Activated gamma-delta T cell treated with Interleukin-2 at 50 U/mL for 16 hours (primary cell): ENCODE measurements at places on chromosomes 6 and 20.

DNA sequence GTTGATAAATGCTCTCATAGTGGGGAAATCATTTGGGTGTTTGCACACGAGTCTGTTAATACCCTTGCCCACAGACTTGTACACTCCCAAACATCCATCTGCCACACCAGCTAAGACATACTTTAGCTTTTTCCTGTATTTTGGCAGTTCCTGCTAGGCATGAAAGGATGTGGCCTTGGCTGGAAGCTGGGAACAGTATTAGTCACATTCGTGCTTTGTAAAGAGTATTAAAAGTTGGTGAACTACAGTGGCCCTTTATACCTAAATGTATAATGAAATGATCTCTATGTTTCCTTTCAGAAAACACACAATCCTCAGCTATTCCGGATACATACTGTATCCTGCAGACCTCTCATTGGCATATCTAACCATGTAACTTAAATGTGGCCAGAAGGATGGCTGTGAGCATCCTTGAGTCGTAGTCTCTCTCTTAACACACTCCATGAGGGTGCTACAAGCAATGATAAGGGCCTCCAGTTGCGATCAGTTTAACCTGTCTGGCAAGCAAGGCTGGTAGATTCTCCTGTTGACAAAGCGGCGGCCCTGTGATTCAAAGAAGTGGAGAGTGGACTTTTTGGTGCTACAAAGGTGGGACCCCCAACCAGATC, 1.5 kb downstream of the LEMD2 start:
- no peak for DNase-seq

DNA sequence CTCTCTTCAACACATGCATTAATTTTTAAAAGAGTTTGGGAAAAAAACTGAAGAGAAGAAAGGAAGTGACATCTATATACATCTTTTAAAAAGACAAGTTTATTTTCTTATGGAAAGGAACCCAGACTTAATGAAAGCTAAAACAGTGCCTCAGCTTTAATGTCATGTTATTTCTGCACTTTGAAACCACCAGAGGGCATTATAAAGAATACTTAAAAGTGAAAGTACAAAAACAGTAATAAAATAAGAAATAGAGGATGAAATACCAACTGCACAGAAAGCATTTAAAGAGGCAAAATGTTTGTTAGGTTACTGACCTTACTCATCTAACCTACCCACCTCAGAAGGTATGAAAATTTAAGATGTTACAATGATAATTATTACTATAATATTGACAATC, 98.8 kb downstream of the HUS1B start:
- DNase-seq, result no peak

GRCh38 chr20:51594236-51595057, 51.9 kb upstream of the NFATC2 start:
- no peak for DNase-seq

DNA sequence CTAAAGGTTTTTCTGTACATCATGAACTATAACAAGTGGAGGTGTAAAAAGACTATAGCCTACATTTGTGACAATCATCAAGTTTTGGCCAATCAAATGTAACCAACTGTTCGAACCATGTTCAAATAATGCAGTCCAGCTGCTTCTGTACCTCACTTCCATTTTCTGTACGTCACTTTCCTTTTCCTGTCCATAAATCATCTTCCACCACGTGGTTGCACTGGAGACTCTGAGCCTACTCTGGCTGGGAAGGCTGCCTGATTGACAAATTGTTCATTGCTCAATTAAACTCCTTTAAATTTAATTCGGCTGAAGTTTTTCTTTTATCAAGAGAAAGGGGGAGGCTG, 270.4 kb upstream of the JARID2 start:
- DNase-seq, result no peak

- no peak for DNase-seq
Observed at GRCh38 chr6:168177103-168177891, 98.3 kb upstream of the FRMD1 start.

- no peak for DNase-seq
Observed at GRCh38 chr6:151917531-151918329, 110.2 kb downstream of the ESR1 start.
